ENCODE measurements at places on chromosomes 2 and 18. TPM values are rescaled to one million over a fixed set of nuclear protein-coding genes. Genes with fewer than 3 reads are reported as not detected.

The ERCC3 gene
- 28.2 TPM for total RNA-seq

The CRYGC gene
- total RNA-seq = not detected

The LIMS3 gene
- total RNA-seq = 4.6 TPM

The ST8SIA3 gene
- not detected for total RNA-seq

The LRRTM1 gene
- total RNA-seq = 0.10 TPM

The RBFA gene
- 17.4 TPM for total RNA-seq

The CHST10 gene
- total RNA-seq = 6.9 TPM

The CIB4 gene
- not detected for total RNA-seq

The SPP2 gene
- total RNA-seq = not detected

The TNFAIP6 gene
- total RNA-seq = 4.4 TPM

The PSD4 gene
- total RNA-seq = 5.8 TPM
